ENCODE measurements at places on chromosomes 12 and 14.

- no peak for DNase-seq
Measured at GRCh38 chr14:65810322-65810721, 397.8 kb downstream of the FUT8 start.

DNA sequence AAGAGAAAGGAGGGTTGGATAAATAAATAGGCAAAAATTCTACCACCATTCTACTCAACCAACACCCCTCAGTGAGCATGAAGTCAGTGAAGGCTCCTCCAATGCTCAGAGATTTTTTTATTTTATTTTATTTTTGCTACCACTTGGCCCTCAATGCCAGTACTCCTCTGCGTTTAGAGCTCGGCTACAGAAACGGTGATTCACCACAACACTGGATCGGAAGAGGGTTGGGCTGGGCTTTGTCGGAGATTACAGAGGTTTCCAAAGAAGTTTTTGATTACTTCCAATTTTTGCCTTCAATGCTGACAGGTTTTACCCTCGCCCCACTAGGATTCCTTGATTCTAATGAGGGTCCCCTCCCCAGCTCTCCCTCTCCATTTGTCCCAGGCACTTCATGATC lies 1027.2 kb upstream of the TMEM132C start:
- DNase-seq: no peak

DNA sequence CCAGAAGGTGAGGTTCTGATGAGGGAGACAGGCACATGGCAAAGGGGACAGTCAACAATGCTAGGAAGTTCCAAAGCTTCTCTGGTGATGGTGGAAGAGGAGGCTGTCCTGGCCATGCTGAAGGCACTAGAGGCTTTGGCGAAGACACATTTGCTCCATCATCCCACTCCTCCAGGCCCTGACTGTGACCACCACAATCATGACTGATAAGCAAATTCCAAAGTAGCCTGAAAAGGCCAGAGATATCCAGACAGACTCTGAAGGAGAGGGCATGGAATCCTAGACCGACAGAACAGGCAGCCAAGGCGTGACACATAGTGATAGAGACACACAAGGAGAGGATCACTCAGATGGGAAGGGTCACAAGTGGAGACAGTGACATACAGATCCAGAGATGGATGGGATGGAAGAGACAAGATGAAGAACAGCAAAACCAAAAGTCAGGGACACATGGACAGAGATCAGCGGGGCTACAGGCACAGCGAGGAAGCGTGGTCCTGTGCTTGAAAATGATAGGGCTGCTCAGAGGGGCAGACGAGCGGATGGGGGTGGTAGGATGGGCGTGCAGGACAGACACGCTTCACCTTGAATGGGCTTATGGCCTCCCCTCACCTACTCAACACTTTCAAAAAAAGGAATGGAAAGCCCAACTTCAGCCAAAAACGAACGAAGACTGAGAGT lies 1.3 kb downstream of the ZFHX2 start:
- no peak for DNase-seq

- DNase-seq: no peak
Measured at GRCh38 chr12:46811185-46811584, 14.6 kb downstream of the SLC38A4 start.

GRCh38 chr12:112122823-112123690 lies 2.3 kb upstream of the TRAFD1 start:
- no peak for DNase-seq
